Inflammatory macrophage (primary cell): ENCODE measurements at places on chromosomes 5 and 9.

DNA sequence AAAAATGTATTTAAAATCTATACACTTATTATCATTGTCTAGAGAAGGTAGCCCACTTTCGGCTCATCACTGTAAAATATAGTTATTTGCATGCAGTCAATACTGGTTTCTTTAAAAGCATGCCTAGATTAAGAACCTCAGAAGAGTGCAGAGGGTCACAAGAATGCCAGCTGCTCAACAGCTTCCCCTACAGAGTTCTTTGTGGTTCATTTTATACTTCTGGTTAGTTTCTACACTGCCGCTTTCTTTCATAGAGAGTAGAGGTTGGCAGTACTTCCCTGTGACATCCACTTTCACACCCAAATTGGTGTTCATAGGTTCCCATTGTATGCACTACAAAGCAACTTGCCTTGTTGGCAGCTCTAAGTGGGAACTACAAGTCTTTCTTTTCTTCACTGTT, 137.3 kb downstream of the KIAA0825 start:
- DNase-seq: no peak

DNA sequence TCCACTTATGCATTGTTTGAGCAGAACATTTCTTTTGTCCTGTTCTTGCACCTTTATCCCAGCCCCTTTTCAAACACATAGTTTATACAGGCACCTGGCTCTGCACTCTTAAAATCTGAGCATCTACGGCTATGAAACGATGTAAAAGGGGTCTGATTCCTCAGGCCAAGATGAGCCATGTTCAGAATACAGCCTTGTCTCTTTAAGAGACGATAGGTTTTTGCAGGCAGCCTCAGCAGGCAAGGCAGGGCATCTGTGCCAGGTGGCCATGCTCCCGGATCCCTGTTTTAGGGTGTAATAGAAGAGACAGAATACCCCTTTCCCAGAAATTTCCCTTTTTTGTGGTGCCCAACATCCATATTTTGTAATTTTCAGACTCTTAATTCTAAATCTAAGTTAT, 89.1 kb upstream of the NFIB start:
- DNase-seq: no peak

DNA sequence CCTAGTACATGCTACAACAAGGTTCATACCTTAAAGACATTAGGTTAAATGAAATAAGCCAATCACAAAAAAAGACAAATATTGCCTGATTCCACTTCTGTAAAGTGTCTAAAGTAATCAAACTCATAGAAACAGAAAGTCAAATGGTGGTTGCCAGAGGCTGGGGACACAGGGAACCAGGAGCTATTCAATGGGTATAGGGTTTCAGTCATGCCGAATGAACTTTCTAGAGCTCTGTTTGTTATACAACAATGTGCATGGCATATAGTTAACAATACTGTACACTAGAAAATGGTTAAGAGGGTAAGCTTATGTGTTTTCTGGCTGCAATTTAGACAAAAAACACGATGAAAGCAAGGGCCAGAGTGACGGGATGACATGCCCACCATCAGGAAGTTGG, 70.8 kb upstream of the EGFLAM start:
- no peak for DNase-seq

- DNase-seq: no peak
Observed at GRCh38 chr9:16445141-16445920, 425.1 kb downstream of the BNC2 start.

GRCh38 chr9:69273161-69273560, 51.9 kb upstream of the ENTREP1 start:
- DNase-seq: no peak

DNA sequence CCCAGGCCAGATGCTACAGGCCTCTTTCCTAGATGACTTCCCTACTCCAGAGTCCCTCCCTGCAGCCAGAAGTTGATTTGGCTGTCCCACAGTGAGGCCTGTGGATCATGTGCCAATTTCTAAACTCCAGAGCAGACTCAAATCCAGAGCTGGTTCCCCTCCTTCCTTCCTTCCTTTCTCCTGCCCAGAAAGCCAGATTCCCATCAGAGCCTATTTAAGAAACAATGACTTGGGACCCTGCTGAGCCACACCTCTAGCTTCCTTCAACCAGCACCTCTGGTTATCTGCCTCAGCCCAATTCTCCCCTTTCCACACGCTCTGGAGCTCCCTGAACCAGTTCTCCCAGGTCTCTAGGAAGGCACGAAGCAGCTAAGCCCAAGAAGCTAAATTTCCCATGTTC, 7.2 kb downstream of the FAM219A start:
- DNase-seq: no peak

DNA sequence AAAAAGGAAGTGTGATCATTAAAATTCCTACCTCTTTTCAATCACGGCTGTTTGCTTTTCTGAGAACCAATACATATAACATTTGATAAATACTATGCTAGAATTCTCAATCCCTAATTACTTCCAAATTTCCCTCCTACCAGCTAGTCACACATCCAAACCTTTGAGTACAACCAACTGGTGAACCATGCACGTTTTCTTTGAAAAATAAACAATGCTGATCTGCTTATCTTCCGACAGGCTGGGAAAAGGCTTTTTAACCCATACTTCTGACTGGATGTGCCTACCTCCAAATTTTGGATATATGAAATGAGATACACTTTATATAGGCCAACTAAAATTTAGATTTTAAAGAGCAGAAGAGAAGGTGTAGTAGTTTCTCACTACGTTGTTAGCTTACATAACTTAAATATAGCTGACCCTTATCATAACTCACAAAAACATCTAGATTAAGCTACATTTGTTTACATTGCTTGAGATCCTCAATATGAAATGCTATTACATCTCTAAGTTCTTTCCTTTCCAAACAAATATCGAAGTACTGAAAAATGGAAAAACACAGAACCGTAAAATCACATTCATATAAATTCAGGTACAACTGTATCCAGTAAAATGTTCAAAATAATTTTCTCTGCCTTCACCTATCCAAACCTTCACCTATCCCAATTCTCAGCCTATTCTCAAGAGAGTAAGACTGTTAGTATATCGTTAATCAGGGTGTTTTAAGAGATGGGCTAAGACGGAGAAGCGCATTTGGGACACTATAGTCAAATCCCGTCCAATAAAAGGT, 2.1 kb downstream of the NR3C1 start:
- DNase-seq: no peak

GRCh38 chr9:110116543-110116885, 91.4 kb downstream of the C9orf152 start:
- DNase-seq: peak; percentile 16
